Stimulated activated CD4-positive, alpha-beta T cell treated with anti-CD3 and anti-CD28 coated beads, Interleukin-4, amount 100 ng/mL, for 24 hours (primary cell): ENCODE measurements at places on chromosomes 3 and 15.

- DNase-seq: no peak
These were observed 287.6 kb downstream of the DIPK2A start for GRCh38 chr3:144259267-144259666.

DNA sequence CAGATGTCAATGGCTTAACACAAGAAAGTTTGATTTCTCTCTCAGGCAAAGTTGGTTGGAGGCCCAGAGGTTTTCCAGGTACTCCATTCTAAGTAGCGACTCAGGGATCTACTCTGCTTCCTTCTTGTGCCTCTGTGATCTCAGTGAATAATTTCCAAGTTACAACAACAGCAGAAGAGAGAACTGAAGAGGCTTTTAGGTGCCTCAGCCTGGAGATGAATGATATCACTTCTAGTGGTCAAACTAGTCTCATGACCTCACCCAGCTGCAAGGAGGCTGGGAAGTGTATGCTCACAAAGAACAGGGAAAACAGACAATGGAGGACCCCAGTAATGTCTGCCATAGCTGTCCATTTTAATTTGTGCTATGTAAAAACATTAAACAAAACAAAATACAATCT, 4.6 kb upstream of the PRICKLE2 start:
- DNase-seq: no peak

- no peak for DNase-seq
These were observed 16.2 kb downstream of the XIRP1 start for GRCh38 chr3:39176025-39176714.

DNA sequence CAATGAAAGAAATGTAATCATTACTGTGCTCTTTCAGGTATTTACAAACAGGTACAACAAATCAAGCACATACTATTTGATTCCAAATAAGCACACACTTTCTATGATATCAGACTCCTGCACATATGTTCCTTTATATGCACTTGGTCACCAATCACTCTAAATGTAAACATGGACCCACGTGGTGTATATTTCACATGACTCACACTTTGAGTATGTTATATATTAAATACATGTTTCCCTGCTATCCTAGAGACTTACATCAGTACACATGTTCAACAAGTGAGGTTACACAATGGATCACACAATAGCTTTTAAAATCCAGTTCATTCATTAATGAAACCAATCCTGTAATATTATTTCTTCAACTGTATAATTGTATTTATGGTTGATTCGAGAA, 683.5 kb downstream of the NR2F2 start:
- no peak for DNase-seq

GRCh38 chr3:142433110-142433509, 14.7 kb downstream of the XRN1 start:
- no peak for DNase-seq

DNA sequence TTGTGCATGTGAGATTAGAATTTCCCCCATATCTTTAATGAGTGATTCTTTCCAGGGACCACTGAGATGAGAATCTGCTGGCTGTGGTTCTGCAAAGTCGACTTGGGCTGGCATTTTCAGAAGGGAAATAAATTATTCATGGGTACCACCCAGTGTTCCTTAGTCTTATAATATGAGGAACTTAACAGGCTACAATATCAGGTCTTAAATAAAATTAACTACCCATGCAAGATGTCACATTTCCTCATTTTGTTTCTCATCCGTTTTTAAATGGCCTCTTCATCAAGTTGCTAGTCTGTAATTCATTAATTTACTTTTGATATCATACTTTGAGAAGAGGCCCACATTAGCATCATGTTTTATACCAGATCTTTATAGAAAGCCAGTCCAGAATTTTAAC, 58.3 kb upstream of the SKOR1 start:
- DNase-seq: no peak
